ENCODE measurements at places on chromosomes 4 and X.

DNA sequence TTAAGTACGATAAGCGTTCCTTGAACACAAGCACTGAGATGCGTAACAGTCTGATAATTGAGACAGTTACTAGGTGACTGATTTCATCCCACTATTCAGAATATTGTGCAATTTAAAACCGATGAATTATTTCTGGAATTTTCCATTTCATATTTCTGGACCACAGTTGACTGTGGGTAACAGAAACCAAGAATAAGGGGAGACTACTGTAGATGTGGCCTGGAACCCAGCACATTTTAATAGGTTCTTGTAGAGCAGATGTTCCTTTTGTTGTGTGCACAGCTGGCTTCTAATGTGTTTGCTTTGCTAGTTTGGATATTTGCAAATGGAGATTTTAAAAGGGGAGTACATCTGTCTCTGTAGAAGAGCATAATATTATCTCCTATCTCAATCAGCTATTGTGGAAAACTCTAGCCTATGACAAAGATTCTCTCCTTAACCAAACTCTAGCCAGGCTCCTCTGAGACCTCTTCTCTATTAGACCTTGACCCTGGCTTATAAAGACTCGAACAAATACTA lies 16.4 kb downstream of the NAAA start:
- no peak for DNase-seq

DNA sequence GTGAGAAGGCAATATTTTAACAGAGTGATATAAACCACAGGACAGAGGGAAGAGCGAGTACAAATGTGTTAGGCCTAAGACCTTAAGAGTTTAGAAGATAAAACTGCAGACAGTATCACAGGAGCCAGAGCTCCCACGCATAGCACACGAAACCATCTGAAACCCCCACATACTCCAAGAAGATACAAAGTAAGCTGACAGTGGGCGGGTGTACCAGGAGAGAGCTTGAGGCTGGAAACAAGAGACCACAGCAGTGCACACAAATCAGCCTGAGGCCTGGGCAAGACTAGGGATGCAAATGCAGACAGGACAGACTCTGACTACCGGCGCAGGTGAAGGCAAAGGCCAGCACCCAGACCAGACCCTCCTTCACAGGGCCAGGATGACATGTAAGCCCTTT lies 54.1 kb upstream of the ARHGAP24 start:
- no peak for DNase-seq

- DNase-seq, result no peak
These were observed 456.9 kb downstream of the CCSER1 start for GRCh38 chr4:90584051-90584450.

- no peak for DNase-seq
These were observed 1554.7 kb upstream of the TENM3 start for GRCh38 chr4:180688480-180688879.

- DNase-seq, result no peak
These were observed 90.8 kb downstream of the PPP2R2C start for GRCh38 chr4:6381571-6382123.

DNA sequence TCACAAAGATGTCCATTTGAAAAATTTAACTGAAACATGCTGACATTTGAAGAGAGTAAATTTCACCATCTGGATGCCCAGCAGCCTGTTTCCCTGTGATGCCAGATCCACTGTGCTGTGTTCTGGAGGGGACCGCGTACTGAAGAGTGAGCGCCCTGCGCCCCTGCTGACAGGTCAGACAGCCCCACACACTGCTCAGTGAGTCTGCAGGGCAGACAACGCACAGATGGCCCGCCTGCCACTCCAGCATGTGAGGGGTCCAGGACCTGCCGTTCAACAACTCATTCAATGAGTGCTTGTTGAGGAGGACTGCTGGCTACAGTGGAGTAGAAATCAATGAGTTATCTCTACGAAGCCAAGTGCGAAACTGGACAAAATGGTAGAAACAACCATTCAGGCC lies 49.2 kb downstream of the FGFRL1 start:
- DNase-seq, result no peak

- no peak for DNase-seq
These were observed 284.6 kb upstream of the ANKRD50 start for GRCh38 chr4:124997124-124997523.

DNA sequence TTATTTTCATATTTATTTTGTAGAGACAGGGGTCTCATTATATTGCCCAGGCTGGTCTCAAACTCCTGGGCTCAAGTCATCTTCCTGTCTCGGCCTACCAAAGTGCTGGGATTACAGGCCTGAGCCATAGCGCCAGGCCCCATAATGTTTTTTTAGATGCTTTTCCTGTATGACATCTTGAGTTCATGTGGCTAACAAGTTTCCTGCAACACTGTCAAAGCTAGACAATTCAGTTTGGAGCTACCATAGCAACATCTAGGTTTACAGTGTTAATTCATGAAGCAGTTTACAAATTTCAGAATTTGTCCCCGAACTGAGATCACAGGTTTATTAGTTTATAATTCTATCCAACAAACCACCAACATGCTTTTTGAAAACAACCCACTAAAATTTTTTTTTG lies 6.4 kb upstream of the IL13RA2 start:
- no peak for DNase-seq

DNA sequence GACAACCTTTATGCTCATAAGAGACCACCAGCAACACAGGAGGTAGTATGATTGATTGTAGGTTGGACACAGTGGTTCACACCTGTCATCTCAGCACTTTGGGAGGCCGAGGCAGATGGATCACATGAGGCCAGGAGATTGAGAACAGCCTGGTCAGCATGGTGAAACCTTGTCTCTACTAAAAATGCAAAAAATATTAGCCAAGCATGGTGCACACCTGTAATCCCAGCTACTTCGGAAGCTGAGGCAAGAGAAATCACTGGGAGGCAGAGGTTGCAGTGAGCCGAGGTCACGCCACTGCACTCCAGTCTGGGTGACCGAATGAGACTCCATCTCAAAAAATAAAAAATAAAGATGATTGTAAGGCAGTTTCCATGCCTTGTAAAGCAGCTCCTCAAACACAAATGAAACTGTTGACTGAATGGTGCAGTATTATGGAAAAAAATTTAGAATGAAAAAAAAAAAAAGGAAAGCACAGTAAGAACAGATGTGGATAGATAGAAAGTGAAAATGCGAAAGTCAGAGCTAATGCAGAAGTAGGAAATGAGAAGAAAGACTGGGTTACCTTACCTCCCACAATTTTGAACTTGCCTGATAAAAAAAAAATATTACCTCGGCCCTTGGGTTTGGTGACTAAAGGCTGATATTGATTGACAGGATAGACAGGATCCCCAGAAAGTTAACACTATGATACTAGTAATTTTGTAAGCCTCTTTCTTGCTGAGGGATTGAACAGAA lies 249.2 kb upstream of the TRAM1L1 start:
- DNase-seq, result no peak

GRCh38 chr4:98802770-98803198 lies 126.1 kb downstream of the EIF4E start:
- no peak for DNase-seq

- DNase-seq, result no peak
These were observed 314.3 kb upstream of the CLNK start for GRCh38 chr4:10998846-10999245.

GRCh38 chr4:158302076-158302866 lies 92.0 kb downstream of the TMEM144 start:
- no peak for DNase-seq

GRCh38 chrX:142184756-142185602 lies 20.1 kb downstream of the MAGEC2 start:
- no peak for DNase-seq

GRCh38 chr4:177016541-177017141 lies 223.9 kb upstream of the VEGFC start:
- DNase-seq, result no peak

- no peak for DNase-seq
These were observed 23.8 kb downstream of the FLNA start for GRCh38 chrX:154350429-154351182.

DNA sequence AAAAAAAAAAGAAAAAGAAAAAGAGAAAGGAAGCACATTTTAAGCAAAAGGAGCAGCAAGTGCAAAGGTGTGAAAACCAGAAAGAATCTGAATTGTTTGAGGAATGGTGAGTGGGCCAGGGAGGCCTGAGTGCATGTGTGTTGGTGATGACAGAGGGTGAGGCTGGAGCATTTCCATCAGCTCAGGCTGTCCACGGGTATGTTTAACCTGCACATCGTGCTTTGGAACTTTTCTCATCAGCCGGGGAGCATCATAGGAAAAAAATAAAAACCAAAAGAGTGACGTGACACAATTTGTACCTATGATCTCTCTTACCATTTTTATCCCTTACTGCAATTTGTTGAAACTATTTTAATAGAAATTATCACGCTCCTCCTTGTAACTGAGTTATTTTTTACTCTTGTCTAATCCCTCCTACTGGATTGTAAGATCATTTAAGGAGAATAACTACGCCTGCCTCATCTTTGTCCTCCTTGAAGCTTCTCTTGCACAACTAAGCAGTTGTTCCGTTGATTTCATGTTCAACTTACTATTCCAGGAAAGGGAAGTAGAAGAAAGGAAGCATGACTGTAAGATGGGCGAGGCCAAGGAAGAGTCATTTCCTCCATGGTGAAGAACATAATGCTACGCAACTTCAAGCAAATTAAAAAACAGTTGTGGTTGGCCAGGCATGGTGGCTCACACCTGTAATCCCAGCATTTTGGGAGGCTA lies 7.0 kb downstream of the PALLD start:
- DNase-seq, result no peak

DNA sequence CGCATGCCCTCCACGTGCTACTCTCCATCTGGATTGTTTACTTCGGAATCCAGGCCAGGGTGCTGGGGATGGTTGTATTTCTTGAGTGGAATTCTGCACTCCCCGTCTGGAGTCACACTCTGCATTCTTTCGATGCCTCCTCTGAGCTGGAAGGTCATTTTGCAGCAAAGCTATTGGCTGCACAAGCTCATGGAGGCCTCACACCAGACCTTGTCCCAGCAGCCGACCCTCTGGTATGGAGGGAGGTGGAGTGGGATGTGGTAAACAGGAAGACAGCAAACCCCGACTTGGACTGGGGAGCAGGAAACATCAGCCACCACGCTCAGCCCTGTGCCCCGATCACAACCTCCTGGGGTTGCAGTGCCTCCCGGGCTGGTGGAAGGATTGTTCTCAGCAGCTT lies 225.3 kb upstream of the LNX1 start:
- no peak for DNase-seq

DNA sequence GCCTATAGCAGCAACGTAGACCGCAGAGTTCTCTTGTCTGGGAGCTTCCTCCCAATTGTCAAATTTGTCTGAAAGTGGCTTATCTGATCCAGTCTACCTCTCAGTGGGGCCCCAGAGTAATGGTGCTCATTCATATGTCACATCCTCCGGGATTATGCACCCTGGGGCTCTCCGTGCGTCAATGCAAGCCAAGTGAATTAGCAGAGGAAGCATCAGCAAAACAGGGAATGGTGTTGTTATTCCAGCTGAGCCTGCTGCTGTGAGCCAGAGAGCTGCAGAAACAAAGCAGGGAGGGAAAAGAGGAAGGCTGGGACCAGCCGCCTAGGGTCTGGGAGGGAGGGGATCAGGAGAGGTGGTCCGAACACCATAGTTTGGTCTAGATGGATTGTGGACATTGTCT lies 95.2 kb downstream of the CLNK start:
- DNase-seq, result no peak

DNA sequence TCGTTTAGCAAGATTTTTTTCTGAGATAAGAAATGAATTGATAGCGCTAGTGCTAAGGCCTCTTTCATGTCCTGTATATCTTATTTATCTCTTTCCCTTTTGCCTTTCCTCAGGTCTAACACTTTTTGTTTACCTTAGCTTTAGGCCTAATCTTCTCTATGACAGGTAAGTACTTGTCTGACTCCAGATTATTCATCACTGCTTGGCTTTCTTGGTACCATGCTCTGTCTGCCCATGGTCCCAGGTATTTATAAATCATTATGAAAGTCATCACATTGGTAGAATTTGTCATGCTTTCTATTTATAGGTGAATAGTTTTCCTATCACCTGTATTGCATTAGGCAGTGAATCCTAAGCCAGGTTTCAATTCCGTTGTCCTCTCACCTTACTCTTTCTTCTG lies 99.5 kb upstream of the CTSO start:
- DNase-seq, result no peak

GRCh38 chr4:10117359-10118047 lies 904 bp upstream of the WDR1 start:
- DNase-seq, result no peak

DNA sequence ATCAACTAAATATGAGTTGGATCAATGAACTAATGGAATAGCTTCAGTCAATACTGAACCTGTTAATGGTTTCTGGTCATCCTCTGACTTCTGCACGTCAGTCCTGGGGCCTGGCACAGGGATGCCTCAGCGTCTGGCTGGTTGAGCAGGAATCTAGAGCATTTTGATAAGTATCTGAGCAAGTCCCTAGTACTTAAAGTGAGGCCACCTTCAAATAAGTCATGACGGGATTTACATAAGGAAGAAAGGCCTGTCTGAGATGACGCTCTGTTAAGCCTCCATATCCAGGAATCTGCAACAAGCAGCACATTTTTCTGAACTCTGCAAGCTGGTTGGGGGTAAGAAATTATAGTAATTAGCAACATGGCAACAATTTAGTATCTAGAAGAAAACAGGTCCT lies 83.2 kb upstream of the TBC1D9 start:
- no peak for DNase-seq

- no peak for DNase-seq
These were observed 130.4 kb downstream of the DHX15 start for GRCh38 chr4:24453951-24454350.

DNA sequence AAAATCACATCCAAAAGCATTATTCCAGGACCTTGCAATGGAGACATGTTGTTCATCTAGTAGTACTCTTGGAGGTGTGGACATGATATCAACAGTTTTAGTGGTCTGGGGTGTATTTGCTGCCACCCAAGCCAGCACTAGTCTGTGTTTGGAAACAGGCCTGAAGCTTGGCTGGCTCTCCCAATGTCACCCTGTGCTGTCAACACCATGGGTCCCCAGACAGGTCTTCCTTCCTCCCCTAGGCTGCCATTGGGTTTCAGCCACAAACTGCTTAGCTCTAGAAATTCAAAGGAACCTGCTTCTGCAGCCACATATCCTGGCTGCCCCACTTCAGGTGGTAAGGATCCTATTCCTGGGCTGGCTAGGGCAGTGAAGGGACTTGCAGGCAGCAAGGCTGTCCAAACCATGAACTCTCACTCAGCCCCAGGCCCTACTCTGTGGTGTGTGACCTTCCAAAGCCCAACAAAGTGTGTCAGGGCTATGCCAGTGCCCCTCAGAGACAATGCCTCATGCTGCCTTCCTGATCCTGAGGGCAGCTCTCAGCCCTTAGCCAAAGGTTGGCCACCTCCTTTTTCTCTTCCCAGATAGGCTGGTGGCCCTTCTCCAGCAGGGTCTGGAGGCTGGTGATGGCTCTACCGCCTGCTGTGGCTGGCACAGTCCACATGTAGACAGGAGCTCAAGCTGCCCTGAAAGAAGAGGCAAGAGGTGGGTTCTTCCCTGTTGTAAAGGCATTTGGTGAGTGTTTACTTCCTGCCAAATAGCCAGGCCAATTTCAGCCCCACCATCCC lies 18.3 kb downstream of the AMER1 start:
- no peak for DNase-seq

DNA sequence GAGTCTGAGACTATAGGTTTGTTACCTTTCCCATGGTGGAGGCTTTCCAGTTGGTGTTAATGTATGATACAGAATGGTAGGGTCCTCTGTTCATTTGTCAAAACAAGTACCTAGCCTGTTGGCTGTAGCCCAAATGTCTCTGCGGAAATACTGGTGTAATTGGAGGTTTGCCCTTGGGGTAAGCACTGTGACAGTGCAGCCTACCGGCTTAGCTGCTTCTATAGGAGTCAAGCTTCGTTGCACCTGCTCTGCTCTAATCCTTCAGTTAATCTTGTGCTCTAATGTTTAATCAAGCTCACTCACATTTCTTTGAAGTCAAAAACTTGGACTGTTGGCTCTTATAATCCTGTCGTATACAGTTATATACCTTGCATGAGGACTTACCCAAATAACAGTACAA lies 203.4 kb downstream of the CCNG2 start:
- DNase-seq, result no peak
